ENCODE measurements at places on chromosomes 12 and 14.

- no peak for DNase-seq
These were observed 57.7 kb upstream of the CSRP2 start for GRCh38 chr12:76936275-76937193.

DNA sequence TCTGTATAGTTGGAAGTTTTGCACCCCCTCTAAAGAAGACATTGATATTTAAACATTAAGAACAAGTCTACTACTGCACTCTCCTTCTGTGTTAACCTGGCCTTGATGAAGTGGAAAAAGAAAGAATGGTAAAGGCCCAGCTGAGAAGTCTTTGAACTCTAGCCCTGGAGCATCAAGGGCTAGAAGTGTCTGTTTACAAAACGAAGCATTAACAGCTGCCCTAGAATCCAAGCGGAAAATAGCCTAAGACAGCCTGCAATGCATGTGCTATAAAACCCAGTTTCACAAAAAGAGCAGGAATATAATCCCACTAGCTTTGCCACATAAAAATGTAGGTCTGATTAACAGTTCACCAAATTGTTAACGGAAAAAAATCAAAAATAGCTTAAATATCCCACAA lies 60.5 kb downstream of the NUMB start:
- DNase-seq, result no peak

DNA sequence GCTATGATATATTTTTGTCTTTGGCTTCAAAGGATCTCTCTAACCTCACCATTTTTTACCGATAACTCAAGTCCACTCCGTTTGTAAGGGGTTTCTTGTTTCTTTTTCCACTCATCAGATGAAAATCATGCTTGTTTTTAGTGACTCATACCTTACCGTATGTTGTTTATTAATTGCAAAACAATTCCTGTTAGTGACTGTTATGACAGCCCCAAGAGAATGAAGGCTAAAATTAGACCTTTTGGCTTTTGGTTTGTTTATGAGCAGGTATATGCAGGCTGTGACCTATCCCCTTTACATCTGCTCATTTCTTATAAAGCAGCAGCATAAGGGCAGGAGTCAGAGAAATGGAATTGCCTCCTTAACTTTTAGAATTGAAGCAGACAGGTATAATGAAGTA lies 319.8 kb downstream of the CEP128 start:
- DNase-seq, result no peak

GRCh38 chr12:3365463-3366411 lies 125.3 kb upstream of the PRMT8 start:
- no peak for DNase-seq

DNA sequence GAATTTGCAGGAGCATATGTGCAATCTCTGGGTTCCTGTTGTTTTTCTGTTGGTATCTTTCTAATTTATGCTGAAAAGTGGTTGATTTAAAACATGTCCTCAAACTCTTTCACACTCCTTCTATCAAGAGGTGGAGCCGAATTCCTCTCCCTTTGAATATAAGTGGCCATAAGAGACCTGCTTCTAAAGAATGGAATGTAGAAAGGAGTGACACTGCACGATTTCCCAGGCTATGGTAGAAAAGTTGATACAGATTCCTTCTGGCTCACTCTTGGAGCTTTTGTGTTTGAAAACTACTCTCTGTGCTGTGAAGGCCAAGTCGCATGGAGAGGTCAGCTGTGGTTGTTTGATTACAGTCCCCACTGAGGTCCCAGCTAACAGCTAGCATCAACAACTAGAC lies 613.2 kb downstream of the ETNK1 start:
- no peak for DNase-seq
